Astrocyte (in vitro differentiated cells and primary cell): ENCODE measurements at places on chromosomes 7 and 10. TPM values are rescaled to one million over a fixed set of nuclear protein-coding genes. Genes with fewer than 3 reads are reported as not detected.

The ZNF25 gene
- 4.8 and 5.3 TPM in 2 replicates for total RNA-seq

The FGL2 gene
- not detected in 2 replicates for total RNA-seq

The PILRB gene
- 19.9 and 21.1 TPM in 2 replicates for total RNA-seq

The AKR1C4 gene
- total RNA-seq, result not detected in 2 replicates

The HOXA10 gene
- total RNA-seq, result not detected in 2 replicates

The MYO3A gene
- total RNA-seq, result 0.23 TPM in 1 of 2 replicates, not detected in the other

The TRIM50 gene
- not detected in 2 replicates for total RNA-seq

The SMKR1 gene
- total RNA-seq, result not detected in 2 replicates

The CHRM2 gene
- not detected in 2 replicates for total RNA-seq

The MRC1 gene
- total RNA-seq, result 0.05 and 0.07 TPM in 2 replicates

The AGBL3 gene
- 0.72 and 0.91 TPM in 2 replicates for total RNA-seq

The BMPER gene
- total RNA-seq, result 2.1 and 4.4 TPM in 2 replicates
